ENCODE measurements at places on chromosomes 13 and 19.

- DNase-seq: no peak
Measured at GRCh38 chr19:10838377-10838776, 2.4 kb upstream of the TMED1 start.

DNA sequence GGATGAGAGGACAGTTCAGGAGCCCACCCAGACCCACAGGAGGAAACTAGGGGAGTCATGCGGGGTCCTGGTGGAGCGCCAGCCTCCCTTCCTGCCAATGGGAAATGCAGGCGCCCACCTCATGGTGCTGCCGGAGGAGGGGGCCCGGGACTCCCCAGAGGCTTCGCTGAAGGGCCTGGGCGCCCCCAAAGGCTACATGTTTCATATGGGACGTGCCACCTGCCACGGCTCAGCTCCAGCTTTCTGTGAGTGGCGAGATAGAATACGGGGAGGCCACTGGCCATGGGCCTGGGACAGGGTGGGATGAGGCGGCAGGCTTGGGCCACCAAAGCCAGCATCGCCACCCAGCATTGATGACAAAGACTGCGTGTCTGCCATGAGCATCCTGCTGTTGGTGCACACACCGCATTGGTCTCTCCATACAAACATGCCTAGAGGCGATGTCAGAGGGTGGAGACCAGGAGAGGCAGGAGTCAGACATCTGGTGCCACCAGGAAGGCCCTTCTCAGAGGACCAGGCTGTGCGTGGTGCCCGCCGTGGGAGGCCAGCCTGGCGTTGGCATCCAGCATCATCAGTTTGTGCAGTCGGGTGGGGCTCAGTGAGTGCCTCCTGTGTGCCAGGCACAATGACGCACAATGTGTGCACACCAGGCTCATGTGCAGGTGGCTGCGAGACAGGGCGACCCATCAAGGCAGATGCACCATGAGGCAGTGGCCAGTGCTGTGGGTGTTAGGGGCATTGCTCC, 1.2 kb upstream of the F10 start:
- no peak for DNase-seq

- DNase-seq: no peak
Measured at GRCh38 chr19:2544576-2545415, 68.9 kb downstream of the GADD45B start.

GRCh38 chr13:66567899-66568612, 662.1 kb downstream of the PCDH9 start:
- DNase-seq: no peak

- no peak for DNase-seq
Measured at GRCh38 chr19:35134601-35135242, at the start of gene LGI4. Gene LGI4, minus strand, starts transcription at chr19:35135059. Its CDS starts 379 bp downstream, at chr19:35134680.

Data from activated CD8-positive, alpha-beta T cell treated with anti-CD3 and anti-CD28 coated beads for 36 hours (primary cell).